ENCODE measurements at places on chromosomes 13 and 19.

DNA sequence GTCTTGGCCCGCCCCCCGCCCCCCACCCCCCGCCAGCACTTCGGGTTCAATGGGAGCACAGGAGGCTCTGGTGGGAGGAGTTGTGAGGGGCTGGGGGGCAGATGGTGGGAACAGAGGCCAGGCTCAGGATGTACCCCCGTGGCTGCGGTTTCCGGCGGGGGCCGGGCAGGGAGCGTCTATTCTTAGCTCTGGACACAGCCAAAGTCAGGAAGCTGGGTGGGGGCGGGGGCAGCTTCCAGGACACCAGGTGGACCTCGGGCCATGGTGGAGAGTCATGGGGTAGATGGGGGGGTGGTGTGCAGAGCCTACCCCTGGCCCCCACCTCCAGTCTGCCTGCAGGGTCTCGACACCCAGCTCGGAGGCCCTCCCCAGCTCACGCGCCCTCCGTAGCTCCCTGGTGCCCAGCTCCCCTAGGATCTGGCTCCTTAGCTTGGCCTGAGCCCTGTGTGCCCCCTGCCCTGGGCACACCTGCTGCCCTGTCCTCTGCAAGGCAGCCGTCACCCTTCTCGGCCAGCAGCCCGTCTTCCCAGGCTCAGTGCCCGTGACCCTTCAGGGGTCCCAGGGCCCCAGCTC lies 2.2 kb upstream of the TBXA2R start:
- no peak for DNase-seq

DNA sequence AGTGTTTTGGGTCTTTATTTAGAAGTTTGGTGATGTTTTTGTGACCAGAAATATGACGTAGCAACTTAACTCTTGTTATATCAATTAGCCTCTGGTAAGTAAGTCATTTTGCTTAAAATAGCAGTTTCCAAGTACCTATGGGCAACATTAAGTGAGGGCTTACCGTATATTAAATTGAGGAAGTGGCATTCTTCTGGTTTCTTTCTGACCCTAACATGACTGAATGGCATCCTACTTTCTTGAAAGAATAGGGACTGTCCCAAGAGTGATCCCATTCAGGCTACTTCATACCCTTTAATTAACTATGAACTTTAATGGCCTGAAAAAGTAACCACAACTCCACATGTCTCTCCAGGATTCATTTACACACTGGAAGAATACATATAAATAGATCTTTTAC lies 106.6 kb downstream of the MZT1 start:
- no peak for DNase-seq

DNA sequence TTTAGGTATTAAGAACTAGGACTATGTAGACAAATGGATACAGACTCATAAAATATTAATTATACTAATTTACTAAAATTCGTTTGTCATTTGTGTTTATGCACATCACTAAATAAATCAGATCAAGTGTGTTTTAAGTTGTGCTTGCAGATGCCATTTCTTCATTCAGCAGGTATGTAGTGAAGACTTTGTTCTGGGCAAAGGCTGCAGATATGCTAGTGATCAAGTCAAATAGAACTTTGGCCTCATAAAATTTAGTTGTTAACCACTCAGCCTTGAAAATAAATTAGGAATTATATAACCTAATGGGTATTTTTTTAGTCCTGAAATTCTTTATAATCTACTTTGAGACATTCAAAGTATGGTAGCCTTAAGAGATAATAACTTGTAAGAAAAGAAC lies 80.4 kb upstream of the TRPC4 start:
- DNase-seq, result no peak

GRCh38 chr19:14502334-14503092 lies 6.6 kb upstream of the GIPC1 start:
- no peak for DNase-seq

GRCh38 chr19:4803736-4804695 lies 12.5 kb downstream of the FEM1A start:
- peak; percentile 56 for DNase-seq

GRCh38 chr13:98141509-98142379 lies 1.1 kb upstream of the FARP1 start:
- no peak for DNase-seq

- no peak for DNase-seq
Observed at GRCh38 chr13:44117816-44118215, 238.1 kb downstream of the LACC1 start.

GRCh38 chr19:42114412-42114811 lies 17.8 kb downstream of the POU2F2 start:
- no peak for DNase-seq

GRCh38 chr13:25168790-25169189 lies 3.3 kb downstream of the AMER2 start:
- no peak for DNase-seq
